ENCODE measurements at places on chromosomes 2 and 18.

DNA sequence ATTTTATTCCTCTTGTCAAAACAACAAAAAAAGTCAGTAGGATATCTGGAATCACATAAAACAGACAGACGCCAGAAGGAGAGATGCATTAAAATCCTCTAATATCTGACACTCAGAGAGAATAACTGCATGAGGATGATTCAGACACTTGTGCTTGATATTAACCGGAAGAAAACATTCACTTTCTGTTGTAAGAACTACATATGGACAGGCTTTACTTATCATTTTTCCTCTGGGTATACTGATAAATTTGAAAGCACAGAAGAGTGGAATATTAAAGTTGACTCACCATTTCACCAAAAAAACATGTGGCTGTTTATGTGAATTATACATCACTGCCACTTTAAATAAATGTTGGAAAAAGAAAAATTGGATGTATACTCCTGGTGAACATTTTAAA is 589.1 kb upstream of the CDH2 start:
- no peak for DNase-seq

DNA sequence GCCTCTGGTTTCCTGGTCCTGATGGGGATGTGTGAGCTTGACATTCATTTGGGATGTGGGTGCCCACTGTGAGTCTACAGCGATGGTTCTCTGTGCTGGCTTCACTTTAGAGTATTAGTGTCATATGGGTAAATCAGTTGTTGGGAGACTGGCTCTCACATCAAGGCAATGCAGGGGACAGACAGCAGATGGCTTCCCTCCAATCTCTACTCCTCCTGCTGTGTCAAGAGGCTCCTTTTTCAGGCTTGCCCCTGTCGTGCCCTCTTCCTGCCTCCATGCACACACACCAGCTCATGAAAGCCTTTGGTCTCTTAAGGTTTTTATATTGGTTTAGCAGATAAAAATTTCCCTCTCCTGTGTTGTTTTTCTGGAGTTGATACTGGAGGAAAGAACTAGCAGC is 315.6 kb downstream of the RDH14 start:
- no peak for DNase-seq

DNA sequence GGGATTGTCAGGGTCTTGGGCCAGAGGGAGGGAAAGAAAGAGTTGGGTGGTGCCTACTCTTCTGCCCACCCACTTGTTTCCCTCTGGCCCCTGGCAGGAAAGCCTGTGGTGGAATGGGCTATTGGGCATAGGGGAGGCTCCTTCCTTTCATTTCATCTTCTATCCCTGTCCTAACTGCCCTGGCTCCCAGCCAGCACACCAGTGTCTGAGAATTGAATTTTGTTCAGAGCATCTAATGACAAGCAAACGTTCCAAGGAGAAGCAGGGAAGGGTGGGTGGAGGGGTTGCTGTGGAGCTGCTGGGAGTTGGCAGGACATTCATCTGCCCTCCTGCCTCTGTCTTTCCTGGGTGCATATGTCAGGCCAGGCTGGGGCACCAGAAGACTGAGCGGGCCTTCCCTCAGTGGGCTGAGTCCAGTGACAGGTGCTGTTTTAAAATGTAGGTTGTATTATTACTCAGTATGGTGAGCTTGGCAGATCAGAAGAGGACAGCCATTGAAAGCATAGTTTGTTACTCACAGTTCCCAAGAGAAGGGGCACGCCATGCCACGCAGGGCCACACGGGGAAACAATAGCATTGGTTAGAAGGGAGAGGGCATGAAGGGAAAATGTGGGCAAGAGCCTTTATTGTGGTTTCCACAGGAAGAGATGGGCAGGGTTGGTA is 171.9 kb downstream of the ACOXL start:
- no peak for DNase-seq

DNA sequence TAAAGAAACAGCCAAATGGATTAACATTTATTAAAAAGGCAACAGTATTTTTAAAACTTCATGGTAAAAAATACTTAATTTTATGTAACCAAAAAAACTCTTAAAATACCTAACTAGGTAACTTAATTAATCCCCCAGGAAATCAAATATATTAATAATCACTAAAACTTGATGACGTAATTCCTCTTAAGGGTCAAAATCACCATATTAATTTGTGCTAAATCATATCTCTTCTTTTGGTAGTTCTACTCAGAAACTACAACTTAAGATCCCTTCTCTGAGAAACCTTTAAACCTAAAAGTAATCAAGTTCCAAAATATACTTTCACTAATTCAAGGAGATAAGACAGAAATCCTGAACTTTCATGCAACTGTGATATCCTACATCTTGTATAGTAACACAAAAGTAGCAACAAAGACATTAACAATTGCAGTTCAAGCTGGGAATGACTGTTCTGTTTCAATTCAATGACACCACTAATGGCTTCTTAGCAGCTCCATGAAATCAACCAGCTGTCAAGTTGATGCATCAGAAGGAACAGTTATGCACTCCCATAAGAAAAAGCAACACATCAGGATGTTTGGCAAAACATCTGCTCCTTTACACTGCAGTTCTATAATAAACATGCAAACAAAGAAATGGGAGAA is 4.0 kb downstream of the BAZ2B start:
- DNase-seq: no peak

DNA sequence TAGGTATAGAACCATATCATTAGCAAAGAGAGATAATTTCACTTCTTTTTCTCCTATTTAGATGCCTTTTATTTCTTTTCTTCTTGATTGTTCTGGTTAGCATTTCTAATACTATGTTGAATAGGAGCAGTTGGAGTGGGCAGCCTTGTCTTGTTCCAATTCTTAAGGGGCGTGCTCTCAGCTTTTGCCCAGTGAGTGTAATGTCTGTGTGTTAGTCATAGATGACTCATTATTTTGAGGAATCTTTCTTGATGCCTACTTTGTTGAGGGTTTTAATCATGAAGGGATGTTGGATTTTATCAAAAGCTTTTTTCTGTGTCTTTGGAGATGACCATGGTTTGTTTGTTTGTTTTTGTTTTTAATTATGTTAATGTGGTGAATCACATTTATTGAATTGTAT is 1453.1 kb upstream of the SLC39A10 start:
- no peak for DNase-seq

- DNase-seq: no peak
Observed at GRCh38 chr2:18684206-18685038, 95.1 kb upstream of the NT5C1B start.

- DNase-seq: no peak
Observed at GRCh38 chr2:175282300-175282699, 100.8 kb upstream of the ATP5MC3 start.

DNA sequence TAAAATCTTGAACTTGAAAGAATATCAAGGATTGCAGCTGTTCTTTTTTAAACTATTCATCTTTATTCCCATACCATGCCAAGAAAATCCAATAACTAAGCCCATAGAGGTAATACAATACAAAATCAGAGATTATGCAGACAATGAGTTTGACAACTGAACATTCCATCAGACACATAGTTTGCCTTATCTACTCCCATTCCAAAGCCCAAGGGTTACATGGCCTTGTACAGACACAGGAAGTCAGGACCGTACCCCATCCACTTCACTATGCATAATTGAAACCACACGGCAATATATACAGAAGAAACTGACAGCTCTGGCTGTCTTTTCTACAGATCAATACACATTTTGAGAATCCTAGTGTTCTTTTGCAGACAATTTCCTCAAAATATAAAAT is 181.3 kb downstream of the TMX3 start:
- DNase-seq: no peak

DNA sequence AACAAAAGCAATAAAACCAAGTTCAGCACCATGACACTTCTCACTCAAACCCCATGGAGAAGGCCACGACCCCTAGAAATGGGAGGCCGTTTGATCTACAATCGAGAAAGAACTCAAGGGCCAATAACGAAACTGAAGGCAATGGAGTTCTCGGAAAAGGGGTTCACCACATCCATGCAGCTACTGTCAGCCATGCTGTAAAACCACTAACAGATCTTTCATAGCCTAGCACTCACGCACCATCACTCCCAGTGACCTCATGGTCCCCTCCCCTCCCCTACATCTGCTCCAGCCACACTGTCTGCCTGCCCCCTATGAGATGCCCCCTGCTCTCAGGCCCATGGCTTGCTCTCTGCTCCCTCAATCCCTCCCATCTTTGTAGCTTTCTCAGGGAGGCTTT is 135.3 kb downstream of the TMEM163 start:
- no peak for DNase-seq

GRCh38 chr2:191604154-191604553 is 73.8 kb upstream of the NABP1 start:
- DNase-seq: no peak

- DNase-seq: peak; percentile 86
Observed at GRCh38 chr2:28390241-28390745, 2.4 kb upstream of the FOSL2 start.

- DNase-seq: peak; percentile 42
Observed at GRCh38 chr2:26245231-26245732, 543 bp downstream of the HADHB start.

GRCh38 chr2:147782141-147782930 is 62.5 kb upstream of the ACVR2A start:
- no peak for DNase-seq

- no peak for DNase-seq
Observed at GRCh38 chr18:62729487-62730386, 14.4 kb downstream of the PHLPP1 start.

DNA sequence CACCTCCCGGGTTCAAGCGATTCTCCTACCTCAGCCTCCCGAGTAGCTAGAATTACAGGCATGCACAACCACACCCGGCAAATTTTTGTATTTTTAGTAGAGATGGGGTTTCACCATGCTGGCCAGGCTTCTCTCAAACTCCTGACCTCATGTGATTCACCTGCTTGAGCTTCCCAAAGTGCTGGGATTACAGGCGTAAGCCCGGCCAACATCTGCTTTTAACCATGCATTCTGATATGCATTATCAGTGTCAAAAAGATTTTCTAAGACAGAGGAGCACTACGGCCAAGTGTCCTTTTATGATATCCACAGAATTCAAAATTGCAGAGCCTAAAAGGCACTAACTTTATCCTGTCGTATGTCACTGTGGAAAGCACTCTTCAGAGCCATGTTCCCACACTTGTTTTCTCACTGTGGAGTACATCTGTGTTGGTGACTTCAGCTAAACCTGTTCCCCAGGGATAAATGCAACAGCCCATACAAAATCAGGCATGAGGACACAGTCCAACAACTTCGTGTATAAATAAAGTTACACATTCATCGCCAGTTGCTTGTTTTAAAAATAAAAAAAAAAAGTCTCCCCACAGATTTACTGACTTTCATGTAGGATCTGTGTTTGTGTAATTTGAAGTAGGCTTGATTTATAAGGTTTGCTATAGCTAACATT is 56.4 kb downstream of the STK25 start:
- no peak for DNase-seq

DNA sequence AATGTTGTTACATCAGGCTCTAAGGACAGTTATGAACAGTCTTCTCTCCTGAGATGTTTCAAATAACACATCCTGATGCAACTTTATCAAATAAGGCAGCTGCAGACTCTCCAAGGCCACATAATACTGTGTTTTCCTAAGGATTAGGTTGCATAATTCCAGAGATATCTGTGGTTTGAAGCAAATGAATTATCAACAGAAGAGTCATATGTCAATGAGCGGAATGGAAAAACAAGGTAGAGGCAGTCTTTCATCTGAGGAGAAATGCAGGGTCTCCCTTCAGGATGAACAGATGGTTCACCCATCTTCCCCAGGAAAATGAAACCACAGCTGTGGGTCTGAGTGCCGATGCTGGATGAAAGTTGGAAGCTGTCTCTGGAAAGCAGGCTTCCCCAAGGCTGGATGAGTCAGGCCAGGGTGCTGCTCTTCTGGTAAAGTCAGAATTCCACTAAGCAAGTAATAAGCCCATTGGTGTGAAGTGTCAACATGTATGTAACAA is 22.2 kb downstream of the LYG1 start:
- DNase-seq: no peak

All from stimulated activated CD4-positive, alpha-beta T cell treated with anti-CD3 and anti-CD28 coated beads, Interleukin-15, amount 100 ng/mL, for 1 hour (primary cell).